Central memory CD8-positive, alpha-beta T cell (primary cell): ENCODE measurements at places on chromosomes 1 and 21.

GRCh38 chr1:75130865-75131564, 3.2 kb upstream of the LHX8 start:
- peaks cover 94% of the 10 kb centered on the region for H3K27me3 ChIP-seq
- no peak for DNase-seq
- H3K27ac ChIP-seq, result no peak overlapping the region

DNA sequence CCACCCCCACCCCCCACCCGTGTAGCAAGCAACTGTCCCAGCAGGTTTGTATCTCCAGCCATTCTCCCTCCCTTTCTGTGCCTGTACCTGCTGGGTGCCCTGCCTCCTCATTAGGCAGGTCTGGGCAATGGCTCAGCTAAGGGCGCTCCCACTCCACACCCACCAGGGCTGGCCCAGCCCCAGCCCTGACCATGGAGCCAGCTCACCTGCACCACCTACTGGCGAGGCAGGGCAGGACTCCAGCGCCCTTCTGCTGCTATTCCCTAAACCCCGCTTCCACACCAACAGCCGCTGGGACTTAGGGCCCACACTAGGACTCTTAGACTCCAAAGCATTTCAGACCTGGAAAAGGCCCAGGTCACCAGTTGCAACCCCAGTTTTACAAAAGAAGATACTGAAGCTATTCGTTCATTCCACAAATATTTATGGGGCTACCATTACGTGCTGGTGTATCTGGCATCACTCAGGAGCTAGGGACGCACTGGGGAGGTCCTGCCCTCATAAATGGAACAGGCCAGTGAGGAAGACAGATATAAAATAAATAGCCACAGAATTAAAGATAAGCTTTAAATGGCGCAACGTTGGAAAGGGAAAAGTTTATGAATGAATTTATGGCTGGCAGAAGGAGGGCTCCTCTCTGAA, 24.0 kb downstream of the PGLYRP3 start:
- peaks cover 26% of the 10 kb centered on the region for H3K27me3 ChIP-seq
- H3K4me1 ChIP-seq, result peaks cover 6% of the 10 kb centered on the region
- no peak for DNase-seq
- no peaks in the 10 kb centered on the region for H3K36me3 ChIP-seq
- H3K27ac ChIP-seq, result no peak overlapping the region
- H3K4me3 ChIP-seq, result no peak overlapping the region

DNA sequence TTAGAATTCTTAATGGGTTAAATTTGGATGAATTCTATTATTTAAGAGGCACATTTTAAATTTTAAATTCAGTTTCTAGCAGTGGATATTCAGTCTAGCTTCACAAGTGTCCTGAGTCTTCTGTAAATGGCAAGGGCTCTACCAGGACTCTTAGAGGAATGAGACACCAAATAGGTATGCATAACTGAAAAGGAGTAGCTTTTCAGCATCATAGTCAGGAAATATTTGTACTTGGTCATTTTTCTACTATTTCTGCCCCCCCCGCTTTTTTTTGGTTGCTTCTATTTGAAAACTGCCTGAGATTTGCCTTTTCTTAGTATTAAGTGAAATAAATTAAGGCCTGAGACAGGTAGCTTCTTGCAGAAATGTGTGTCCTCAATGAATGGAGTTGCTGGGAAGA, 80.2 kb downstream of the MAST2 start:
- no peak overlapping the region for H3K27ac ChIP-seq
- H3K36me3 ChIP-seq, result no peaks in the 10 kb centered on the region

- H3K4me1 ChIP-seq, result peaks cover 28% of the 10 kb centered on the region
- no peak overlapping the region for H3K4me3 ChIP-seq
- no peaks in the 10 kb centered on the region for H3K27me3 ChIP-seq
- no peak overlapping the region for H3K27ac ChIP-seq
Observed at GRCh38 chr1:154492115-154492514, 9.9 kb upstream of the TDRD10 start.

- H3K27ac ChIP-seq, result no peak overlapping the region
- no peaks in the 10 kb centered on the region for H3K4me1 ChIP-seq
- peaks cover 45% of the 10 kb centered on the region for H3K27me3 ChIP-seq
- no peak overlapping the region for H3K4me3 ChIP-seq
Observed at GRCh38 chr1:220787069-220787619, 431 bp downstream of the MTARC1 start.

- no peak for DNase-seq
- no peaks in the 10 kb centered on the region for H3K27me3 ChIP-seq
- H3K36me3 ChIP-seq, result no peaks in the 10 kb centered on the region
- H3K4me1 ChIP-seq, result no peaks in the 10 kb centered on the region
- H3K27ac ChIP-seq, result no peak overlapping the region
Observed at GRCh38 chr21:26795866-26796329, 49.3 kb downstream of the ADAMTS1 start.

DNA sequence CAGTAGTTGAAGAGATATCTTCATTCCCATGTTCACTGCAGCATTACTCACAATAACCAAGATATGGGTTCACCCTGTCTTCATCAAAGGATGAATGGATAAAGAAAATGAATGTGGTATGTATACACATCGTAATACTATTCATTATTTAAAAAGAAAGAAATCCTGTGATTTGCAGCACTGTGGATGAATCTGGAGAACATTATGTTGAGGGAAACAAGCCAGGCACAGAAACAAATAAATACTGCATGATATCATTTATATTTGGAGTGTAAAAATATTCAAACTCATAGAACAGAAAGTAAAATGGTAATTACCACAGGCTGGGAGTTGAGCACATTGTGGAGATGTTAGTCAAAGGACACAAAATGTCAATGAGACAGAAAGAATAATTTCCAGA, 977.2 kb downstream of the AMY1C start:
- no peak for DNase-seq
- no peak overlapping the region for H3K27ac ChIP-seq
- no peaks in the 10 kb centered on the region for H3K36me3 ChIP-seq
- no peaks in the 10 kb centered on the region for H3K4me1 ChIP-seq
- H3K4me3 ChIP-seq, result no peak overlapping the region
- no peaks in the 10 kb centered on the region for H3K27me3 ChIP-seq
